Omental fat pad (tissue), 4 donors: ENCODE measurements at places on chromosomes 7 and 10.

GRCh38 chr10:97903128-97904017 lies 53.7 kb downstream of the GOLGA7B start:
- no peak for DNase-seq

DNA sequence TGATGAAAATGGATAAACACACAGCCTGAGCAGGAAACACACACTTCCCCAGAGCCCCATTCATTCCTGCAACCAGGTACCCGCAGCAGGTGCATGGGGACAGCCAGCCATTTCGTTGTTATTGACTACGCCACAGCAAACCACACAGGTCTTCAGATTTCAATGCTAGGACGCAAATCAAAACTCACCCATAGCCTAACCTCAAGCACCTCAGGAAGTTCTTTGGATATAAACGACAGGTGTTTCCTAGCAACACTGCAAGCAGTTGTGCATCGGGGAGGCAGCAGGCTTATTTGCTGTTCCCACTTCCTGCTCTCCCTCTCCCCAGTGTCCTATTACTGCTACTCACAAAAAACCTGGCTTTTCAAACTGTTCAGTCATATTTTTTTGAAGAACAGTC lies 176.5 kb upstream of the FRMD4A start:
- no peak for DNase-seq

GRCh38 chr10:124650820-124651401 lies 93.3 kb downstream of the FAM53B start:
- DNase-seq: no peak

GRCh38 chr10:29109707-29110571 lies 178.9 kb upstream of the LYZL1 start:
- DNase-seq: no peak

DNA sequence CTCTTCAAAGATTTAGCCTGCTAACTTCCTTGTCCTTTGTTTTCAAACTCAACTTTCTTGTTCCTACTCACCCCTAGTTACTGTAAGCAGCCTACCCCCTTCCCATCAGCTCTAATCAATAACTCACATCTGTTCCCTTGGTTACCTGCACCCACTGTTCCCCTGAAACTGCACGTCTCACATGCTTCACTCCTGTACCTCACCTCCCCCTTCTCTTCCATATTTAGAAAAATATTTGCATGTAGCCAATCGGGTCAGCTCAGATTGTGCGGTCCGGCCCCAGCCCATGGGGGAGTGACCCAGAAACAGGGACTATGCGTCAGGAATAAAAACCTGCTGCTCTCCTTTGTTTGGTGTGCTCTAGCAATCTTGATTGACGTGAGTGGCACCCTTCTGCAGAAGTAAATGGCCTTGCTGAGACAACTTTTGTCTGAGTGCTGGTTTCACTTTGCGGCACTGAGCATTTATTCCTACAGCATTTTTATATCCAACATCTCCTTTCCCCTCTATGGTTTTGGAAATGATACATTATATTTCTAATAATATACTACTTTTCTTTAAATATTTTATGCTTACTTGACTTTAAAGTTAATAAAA lies 21.1 kb upstream of the FAM221A start:
- no peak for DNase-seq

- DNase-seq: no peak
Measured at GRCh38 chr7:33719059-33719581, 186.2 kb upstream of the BMPER start.

DNA sequence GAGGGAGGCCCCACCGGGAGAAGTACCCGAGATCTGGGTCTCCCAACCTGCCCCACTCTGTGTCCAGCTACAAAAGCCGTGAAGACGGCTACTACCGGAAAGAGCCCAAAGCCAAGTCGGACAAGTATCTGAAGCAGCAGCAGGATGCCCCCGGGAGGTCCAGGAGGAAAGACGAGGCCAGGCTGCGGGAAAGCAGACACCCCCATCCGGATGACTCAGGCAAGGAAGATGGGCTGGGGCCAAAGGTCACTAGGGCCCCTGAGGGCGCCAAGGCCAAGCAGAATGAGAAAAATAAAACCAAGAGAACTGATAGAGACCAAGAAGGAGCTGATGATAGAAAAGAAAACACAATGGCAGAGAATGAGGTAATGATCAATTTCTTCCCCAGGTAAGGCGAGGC lies 59.1 kb upstream of the PDCD4 start:
- no peak for DNase-seq

GRCh38 chr7:70915067-70915466 lies 216.9 kb upstream of the GALNT17 start:
- DNase-seq: no peak

DNA sequence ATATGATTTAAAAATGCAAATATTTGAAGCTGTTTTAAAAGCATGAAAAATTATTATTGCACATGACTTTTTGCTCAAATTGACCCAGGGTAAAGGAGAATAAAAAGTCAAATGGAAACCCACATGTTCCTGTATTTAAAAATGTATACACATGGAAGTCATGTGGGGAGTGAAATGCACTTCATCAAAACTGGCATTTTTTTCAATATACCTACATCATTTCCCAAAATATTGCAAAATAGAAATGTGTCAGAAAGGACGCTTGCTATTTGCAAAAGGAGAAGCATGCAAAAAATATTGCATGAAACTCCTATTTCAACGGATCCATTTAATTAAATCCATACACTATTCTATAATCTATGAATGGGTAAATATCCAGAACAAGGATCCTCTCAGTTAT lies 117.0 kb downstream of the POU6F2 start:
- DNase-seq: no peak

DNA sequence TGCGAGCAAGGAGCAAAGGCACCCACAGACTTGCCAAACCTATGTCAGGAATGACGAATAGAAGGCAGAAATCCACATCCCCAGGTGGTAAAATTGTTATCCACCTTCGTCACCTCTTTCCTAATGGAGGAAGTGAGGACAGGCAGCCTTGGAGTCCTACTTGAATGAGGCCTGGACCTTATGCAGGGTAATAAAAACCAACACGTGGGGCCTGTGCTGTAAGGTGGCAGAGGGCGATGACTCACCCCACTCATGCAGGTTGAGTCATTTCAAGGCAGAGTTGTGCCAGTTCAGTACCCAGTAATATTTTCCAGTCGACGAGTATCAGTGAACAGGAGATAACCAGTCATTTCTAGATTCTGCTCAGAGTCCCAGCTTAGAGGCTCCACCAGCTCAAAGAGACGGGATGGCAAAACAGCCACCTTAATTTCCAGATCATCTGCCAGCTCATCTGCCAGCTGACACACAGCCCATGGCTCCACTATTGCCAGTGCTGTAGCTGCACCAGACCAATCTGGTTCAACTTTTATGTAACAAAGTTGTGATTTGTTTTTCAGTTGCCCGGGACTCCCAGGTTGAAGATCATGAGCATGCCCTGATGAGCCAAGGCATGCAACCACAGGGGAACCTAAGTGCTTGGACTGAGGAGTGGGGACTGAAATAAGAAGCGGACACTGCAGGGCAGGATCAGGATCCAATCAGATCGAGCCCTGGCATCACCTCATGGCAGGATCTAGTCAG lies 176.2 kb upstream of the ITGB1 start:
- no peak for DNase-seq

DNA sequence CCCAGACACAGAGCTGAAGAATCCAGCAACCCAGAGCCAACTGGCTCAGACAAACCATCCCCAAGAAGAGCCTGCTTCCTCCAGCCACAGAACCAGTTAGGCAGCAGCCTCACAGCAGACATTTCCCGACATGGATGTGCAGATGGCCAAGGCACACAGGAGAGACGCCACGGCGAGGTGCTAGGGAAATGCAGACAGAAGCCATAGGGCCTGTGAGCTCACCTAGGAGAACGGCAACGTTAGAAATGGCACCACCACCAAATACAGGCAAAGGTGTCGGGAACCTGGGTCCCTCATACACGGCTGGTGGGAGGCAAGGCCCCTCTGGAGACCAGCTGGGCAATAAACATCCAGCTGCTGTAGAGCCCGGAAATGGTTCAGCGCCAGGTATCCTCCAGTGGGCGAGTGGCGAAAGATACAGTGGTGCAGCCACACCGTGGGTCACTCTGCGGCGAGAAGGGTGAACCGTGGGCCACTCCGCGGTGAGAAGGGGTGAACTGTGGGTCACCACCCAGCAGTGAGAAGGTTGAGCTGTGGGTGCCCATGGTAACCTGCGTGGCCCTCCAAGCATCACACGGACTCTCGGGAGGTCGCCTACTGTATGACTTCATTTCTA lies 31.2 kb downstream of the JAKMIP3 start:
- no peak for DNase-seq

DNA sequence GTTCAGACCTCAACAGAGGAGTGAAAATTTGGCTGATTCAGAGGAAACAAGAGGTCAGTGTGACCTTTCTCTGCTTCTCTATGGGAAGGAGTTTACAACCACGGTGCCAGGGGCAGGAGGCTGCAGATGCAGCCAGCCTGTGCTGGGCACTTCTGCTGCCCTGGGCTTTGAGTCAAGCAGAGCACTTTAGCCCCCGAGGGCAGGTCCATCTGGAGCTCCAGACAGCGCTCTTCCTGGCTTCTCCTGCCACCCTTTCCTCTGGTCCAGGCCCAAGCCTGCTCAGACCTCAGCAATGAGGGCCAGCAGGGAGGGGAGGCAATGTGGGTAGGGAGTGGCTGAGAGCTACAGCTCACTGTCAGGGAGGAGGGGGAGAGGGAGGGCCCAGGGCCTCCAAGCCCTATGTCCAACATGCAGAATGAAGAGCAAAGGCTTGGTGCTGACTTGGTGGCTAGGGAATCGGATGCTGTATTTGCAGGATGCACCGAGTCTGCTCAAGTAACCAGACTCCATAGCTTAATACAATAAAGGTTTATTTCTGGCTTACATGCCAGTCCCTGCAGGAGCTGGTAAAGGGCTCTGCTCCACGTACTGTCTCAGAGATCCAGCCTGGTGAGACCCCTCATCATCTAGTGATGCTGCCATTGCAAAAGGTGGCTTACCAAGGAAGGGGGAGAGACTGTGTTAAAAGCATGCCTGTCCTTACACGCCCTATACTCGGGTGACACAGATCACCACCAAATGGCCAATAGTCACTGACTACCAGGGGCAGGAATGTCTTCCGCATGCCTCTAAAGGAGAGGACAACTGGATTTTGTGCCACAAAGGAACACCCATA lies 481.6 kb downstream of the RPS24 start:
- no peak for DNase-seq

GRCh38 chr10:55174419-55174818 lies 373.4 kb upstream of the PCDH15 start:
- DNase-seq: no peak

- DNase-seq: no peak
Measured at GRCh38 chr10:99346247-99346646, 17.1 kb downstream of the CNNM1 start.

DNA sequence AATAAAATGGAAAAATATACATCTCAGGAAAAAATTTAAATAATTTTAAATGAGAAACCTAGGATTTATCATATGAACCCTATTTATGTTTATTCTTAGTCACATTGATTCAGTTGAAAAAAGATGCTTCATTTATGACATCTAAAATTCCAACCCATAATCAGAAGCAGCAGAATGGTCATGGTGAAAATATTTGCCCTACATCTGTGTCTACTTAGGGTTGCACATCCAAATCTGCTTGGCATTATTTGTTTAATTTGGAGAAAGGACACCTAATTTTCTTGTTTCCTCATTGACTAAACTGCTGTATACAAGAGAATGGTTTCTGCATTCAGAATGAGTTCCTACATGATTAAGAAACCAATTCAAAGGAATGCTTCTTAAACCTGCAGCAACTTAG lies 72.9 kb upstream of the SKAP2 start:
- DNase-seq: no peak

DNA sequence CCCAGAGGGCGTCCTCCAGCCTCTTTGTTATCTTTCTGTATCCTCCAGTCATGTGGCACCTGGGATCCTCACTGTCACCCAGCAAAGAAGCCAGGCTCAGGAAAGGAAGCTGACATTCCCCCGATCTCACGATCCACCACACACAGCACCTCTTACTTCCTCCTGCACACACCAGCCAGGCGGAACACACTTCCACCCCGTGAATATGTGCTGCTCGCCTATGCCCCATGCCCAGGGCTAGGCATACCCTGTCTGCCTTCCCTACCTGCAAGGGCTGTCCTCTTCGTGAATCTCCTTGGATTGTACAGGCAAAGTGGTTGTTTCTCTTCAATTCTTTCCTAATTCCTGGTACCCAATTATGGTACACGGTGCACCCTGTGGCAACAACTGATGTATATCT lies 191.0 kb downstream of the TNS3 start:
- no peak for DNase-seq

DNA sequence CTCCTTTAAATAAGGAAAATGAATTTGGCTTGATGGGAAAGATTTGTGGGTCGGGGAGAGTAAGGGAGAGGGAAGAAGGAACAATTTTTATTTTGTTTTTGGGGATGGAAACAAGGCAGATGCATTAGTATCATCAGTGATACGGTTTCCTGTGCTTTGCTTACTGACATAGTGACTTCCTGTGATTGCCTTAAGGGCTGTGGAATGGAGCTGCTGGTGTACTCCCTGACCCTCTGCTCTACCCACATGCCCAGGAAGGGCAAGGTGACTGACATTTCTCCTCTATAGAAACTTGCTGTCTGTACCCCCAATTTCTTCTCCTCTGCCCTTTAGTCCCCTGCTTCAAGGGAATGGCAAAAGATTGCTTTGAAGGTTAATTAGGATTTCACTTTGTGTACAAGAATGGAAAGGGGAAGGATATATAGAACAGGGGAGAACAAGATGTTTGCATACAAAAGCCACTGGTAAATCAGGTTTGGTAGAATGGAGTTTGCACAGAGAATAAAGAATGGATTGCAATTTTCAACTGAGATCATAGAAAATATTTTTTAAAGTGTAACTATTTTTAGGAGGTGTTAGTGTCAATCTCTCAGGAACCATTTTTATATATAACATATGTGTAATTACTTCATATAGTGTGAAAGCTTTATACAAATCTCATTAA lies 129.0 kb upstream of the AGR3 start:
- DNase-seq: no peak

GRCh38 chr10:110750931-110751330 lies 106.8 kb downstream of the RBM20 start:
- DNase-seq: no peak

- DNase-seq: no peak
Measured at GRCh38 chr10:113665806-113666354, 2.0 kb upstream of the NRAP start.

DNA sequence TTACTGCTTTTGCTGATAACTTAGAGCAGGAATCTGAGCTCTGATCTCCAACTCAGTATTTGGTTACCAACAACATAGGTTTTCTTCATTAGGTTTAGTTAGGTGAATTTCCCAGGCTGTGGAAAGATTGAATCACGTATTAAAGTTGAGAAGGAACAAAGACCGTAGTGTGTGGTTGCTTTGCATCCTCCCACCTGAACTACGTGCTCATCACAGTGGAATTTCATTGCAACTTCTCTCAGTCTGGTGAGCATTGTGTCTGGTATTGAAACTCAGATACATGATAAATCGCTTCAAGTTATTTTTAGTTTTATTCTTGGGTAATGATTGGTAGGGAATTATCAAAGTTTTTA lies 139.4 kb upstream of the AKR1E2 start:
- DNase-seq: no peak

GRCh38 chr7:34057956-34058355 lies 152.6 kb downstream of the BMPER start:
- no peak for DNase-seq
